ENCODE measurements at places on chromosomes 4 and X.

DNA sequence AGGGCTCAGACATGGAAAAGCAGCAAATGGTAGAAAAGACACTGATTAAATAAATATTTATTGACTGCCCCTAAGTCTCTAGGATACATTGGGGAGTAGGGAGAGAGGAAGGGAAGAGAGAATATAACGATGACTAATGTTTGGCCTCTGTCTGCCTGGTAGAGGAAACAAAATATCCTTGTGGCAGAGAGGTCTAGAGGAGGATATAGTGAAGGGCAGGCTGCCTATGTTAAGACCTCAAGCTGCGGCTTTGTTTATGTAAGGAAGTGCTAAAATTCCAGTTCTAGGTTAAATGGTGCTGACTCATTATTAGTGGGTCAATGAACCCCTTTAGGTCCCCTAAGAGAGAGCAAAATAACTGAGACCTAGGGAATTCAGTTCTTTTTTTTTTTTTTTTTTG, 427.3 kb upstream of the FTHL17 start:
- DNase-seq, result no peak

GRCh38 chr4:176999935-177000543, 207.3 kb upstream of the VEGFC start:
- no peak for DNase-seq

- DNase-seq, result no peak
Measured at GRCh38 chr4:2887343-2887742, 43.7 kb downstream of the ADD1 start.

DNA sequence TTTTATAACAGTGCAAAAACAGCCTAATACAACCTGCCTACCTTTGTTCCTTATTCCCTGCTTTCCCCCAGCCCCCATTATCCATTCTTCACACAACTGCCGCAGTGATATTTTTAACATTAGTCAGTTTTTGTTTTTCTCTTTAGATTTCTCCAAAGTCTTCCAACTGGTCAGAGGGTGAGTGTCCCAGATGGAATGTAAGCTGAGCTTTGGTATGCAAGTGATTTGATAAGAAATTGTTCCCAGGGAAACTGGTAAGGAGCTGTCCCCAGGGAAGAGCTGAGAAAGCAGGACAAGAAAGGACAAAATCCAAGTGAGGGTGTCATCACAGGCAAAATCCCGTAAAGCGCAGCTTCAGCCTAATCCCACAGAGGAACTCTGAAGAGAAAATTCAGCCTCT, 475.5 kb upstream of the ADGRL3 start:
- DNase-seq, result no peak

- no peak for DNase-seq
Measured at GRCh38 chrX:47849778-47850177, 13.1 kb downstream of the ZNF81 start.

DNA sequence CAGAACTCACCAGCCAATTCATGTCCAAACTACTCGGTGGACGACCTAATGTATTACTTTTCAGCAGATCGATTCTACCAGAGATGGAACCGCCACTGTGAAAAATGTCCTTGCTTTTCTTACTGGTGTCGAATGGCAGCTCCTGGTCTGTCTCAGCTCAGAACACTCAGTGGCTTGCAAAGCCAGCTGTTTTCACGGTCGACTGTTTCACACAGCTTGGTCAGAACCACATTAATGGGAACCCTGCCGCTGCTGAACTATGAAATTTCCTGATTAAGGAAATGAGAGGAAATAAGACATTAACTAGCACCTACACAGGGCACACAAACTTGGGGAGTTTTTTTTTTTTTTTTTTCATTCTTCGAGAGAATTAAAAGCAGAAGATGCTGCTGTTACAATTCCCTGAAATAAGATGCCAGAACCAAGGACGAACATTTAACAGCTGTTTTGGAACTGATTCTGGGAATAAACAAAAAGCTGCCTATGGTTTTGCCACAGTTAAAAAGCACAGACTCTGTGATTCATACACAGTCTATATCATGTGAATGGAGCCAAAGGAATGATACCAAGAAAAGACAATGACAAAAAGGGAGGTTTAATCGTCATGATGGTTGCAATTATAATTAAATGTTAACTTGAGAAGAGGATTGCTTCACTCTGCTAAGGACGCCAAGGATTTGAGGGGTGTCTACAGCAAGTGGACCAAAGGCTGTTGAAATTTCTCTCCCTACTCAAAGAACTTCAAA, 31.3 kb downstream of the SUPT20HL2 start:
- DNase-seq, result no peak

DNA sequence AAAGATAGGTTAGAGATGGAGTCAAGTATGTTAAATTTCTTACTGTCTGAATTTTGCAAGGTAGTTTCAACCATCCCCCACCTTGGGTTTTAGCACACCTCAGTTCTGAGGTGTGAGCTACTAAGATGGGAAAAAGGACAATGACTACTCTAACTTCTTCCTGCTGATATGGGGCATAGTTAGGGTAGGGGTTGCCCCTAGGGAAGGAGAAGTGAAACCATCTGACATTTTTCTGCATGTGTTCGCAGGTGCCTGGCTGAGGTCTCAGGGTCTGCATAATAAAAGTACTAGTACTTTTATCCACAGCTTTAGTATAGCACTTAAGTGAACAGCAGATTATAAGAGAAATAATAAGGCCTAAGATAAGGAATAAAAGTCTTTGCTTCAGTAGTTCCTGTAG, 129.5 kb upstream of the CYSLTR1 start:
- no peak for DNase-seq

DNA sequence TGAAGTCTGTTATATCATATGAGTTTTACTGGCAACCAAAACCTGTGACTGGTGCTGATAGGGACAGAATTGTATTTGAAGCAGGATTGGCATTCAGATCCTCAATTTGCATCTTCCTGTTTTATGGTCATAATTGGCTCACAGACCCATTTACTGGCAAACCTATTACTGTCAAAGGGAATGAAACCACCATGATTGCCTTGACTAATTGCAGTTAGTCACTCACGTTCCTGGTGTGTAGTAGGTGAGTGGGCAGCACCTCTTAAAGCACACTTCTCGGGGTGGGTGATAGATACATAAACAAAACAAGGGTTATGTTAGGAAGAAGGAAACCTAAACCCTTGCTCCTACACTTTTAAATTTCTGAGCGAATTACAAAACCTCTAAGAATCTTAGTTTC, 81.0 kb downstream of the PPEF2 start:
- no peak for DNase-seq

- no peak for DNase-seq
Measured at GRCh38 chr4:143351149-143351691, 14.5 kb downstream of the GAB1 start.

DNA sequence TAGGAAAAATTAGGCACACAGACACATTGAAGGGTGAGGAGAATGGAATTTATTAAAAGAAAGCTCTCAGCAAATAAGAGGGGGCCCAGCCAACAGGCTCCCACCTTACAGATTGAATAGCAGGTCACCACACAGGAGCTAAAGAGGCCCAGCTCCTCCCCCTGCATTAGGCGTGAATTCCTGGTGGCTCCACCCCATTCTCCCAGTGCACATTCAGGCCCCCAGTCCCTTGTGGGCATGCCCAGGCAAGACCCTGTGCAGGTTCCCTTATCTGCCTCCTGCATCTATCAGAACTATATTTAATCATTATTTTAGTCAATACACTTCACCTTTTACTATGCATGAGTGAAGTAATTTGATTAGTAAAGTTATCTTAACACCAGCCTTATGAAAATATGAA, 856.3 kb upstream of the NDST4 start:
- no peak for DNase-seq

GRCh38 chr4:52861879-52862616, at the start of gene RASL11B:
Gene RASL11B (plus strand): TSS chr4:52862317. CDS start chr4:52862508, 191 bp downstream.
- no peak for DNase-seq

DNA sequence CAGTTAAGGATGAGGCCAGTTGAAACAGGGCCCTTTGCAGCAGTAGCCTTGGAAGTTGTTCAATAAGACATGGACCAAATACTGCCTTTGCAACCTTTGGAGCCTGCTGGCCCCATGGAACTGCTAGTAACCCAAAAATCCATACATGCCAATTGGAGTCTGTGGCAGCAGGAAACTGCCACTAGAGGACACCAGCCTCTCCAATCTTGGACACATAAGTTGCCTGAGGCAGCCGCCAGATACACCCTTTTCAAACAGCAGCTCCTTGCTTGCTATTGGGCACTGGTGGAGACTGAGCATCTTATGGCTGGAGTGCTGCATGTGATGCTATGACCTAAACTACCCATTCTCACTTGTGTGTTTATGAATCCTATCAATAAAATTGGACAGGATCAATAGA, 14.8 kb upstream of the LAP3 start:
- no peak for DNase-seq

DNA sequence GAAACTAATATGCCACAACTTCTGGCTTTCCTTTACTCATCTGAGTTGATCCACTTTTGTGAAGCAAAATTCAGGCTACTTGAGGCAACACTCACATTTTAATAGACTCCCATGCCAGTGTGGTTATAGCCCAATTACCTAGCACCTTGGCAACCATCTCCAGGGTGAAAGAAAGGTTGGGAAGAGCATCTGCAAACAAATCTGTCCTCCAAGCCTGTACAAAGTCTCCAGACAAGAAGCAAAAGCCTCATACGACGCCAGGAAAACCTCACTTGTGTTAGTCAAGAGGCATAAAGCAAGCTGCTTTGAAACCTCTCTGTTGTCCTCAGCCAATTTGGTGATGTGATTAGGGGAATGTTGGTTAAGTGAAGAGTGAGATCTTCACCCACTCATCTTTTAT, 246.6 kb downstream of the THOC2 start:
- no peak for DNase-seq

DNA sequence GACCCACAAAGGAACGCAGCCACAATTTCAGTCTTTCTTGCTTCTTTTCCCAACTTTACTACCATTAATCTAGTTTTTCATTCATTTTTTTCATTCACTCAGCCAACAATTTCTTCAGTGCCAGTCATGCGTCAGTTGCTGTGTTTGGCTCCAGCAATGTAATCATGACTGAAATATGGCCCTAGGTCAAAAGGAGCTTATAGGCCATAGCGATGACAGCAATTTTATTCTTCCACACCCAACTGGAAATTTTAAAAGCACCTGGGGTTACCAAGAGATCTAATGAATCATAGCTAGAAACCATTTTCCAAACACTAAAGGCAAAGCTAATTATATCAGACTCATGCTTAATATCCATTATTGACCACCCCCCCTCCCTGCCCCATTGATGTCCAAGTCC, 29.8 kb upstream of the C1QTNF7 start:
- DNase-seq, result no peak

- no peak for DNase-seq
Measured at GRCh38 chr4:139645458-139645857, 20.2 kb upstream of the MGST2 start.

DNA sequence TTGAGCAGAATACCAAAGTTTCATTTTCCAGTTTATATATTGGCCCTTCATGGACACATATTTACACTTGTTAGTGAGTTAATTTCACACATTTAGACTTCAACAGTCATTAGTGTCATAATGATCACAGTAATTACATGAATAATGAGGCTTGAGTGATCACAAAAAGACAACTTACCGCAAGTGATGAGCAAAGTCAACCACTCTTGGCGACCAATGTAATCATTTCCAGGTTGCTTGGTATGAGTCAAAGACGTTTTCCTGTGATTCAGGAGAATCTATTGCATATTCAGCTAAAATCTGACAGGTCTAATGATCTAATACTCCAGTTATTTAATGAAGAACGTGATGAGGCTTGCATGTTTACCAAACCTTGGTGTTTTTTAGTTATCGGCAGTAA, 407.9 kb upstream of the TENM3 start:
- DNase-seq, result no peak

GRCh38 chr4:90184560-90184959, 57.4 kb downstream of the CCSER1 start:
- no peak for DNase-seq

DNA sequence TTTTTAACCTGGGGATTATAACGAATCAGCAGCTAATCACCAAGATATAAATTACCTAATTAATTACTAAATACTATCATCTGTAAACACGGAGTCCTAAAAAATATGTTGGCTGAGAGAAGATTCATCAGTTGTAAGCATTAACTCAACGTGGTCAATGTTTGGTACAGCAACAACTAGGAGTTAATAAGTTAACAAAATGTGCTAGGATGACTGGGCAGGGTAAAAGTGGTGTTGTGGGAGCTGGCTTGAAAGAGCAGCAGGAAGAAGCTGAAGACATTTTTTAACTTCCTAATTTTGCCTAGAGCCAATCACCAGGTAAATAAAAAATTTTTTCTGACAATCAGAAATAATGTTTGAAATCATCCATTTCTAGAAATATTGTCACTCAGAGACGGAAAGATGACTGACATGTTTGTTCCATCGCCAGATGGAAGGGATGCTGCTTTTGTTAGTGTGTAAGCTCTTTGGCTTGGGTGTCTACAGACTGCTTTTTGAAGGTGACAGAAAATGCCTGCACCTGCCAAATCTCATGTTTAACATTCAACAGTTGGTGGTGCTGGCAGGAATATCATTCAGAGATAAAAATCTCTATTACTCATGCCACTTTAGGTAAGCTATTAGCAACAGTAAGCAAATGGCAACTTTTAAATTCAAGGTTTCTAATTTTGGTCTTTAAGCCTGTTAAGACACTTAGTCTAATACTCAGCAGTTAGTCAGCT, 1126.9 kb downstream of the STPG2 start:
- DNase-seq, result no peak

- no peak for DNase-seq
Measured at GRCh38 chrX:100297728-100298127, 112.3 kb downstream of the PCDH19 start.

- DNase-seq, result no peak
Measured at GRCh38 chr4:151687021-151687640, 73.7 kb downstream of the GATB start.

GRCh38 chr4:75016472-75016871, 83.6 kb downstream of the PARM1 start:
- DNase-seq, result no peak

DNA sequence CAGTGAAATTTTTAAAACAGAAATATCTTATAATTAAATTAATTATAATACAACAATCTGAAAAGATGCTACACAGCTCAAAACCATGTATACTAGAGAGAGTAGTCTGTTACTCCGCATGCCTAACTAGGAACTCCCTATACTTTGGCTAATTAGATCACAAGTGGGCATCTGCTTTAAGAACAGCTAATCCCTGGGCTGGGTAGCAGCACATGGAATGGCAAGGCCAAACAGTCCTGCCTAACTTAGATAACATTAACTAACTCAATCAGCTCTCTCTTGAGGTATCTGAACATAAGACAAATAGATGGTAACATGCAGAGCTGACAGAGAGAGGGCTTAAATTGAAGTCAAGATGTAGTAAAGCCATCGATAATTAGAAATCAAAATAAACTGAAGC, 9.9 kb downstream of the CHIC2 start:
- DNase-seq, result no peak

DNA sequence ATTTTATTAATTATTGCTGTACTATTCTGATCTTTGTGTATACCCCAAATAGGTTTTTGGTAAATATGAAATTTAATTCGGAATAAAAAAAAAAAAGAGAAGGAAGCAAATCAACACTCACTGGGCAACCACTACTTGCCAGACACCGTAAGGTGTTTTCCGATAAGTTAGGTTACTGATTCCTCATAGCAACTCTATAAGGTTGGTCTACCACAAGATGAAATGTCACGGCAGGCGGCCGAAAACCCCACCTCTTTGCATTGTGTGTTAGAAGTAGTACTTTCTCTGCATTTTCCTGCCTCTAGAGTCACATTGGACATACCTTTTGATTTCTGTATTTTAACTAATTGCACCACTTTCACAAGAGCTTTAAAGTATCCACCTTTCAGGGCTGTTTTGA, 44.5 kb upstream of the RASGEF1B start:
- no peak for DNase-seq

All from SHP77 (cell line).